ENCODE measurements at places on chromosomes 5 and 9.

- no peak for DNase-seq
Measured at GRCh38 chr5:153658606-153659005, 168.1 kb downstream of the GRIA1 start.

- DNase-seq = peak; percentile 54
Measured at GRCh38 chr5:172902497-172903472, 56.4 kb upstream of the RPL26L1 start.

DNA sequence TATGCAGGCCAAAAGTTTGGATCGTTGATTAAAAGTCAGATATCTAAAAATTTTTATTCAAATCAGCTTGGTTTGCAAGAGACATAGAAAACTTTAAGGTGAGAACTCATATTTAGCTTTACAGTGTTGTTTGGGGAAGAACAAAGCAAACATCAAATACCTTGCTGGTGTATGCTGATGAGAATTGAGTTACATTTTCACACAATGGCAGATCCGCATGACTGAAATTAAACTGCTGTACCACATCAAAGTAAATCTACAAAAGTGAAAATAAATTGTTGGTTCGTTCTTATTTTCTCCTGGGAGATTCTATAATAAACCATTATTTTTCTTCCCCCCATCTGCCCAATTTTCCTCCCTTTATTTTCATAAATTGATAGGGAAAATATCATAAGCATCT lies 198.2 kb upstream of the PCSK5 start:
- no peak for DNase-seq

GRCh38 chr5:95283022-95283615 lies 1.8 kb downstream of the MCTP1 start:
- DNase-seq = no peak

DNA sequence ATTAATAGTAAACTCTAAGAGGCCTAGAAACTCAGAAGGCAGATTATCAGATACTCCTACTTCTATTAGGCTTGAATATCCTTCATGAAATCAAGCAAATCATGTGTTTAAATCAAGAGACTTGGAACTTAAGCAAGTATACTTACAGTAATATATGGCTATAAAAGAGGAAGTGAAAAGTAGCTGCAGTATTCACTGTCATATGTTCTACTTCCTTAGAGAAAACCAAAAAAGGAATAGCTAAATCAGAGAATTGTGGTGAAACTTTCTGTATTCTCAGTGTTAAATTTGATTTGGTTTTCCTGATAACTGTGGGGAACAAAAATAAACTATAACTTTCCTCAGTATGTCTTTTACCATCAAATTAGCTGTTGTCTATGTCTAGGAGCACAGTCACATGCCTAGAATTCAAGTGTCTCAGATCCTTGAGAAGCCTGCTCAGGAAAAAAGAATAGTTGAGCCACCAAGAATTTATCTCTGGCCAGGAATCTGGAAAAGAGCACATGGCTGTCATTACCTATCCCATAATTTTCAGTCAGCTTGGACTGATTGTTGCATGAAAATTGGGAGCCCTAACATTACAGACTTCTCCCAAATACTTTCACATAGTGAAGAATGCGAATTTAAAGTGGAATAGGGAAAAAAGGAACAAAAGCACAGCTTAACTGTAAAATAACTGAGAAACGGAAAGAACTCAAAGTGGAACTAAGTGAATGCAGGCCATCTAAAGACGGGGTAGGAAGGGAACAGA lies 1.7 kb downstream of the FKBP15 start:
- DNase-seq = no peak

DNA sequence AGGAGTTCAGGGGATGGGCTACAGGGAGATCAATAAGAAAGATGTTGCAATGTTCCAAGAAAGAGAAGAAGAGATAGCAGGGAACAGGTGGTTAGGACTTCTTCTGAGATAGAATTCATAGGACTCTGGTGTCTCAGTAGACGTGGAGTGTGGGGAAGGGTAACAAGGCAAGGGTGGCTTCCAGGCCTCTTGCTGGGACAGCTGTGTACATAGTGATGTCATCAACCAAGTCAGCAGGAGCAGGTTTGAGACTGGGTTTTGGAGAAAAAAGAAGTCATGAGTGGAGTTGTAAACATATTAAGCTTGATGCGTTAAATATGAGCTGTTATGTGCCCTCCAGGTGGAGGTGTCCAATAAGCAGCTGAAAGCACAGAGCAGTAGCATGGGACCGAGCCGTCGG lies 211.8 kb upstream of the RASEF start:
- DNase-seq = no peak
